H7 (cell line): ENCODE measurements at places on chromosomes 5 and 9. TPM values are rescaled to one million over a fixed set of nuclear protein-coding genes. Genes with fewer than 3 reads are reported as not detected.

The TMEM232 gene
- 0.67 and 1.0 TPM in 2 replicates for total RNA-seq

The SV2C gene
- under 0.01 TPM in 1 of 2 replicates, not detected in the other for total RNA-seq

The SLC36A3 gene
- total RNA-seq, result not detected in 2 replicates

The PNPLA7 gene
- 0.07 and 0.14 TPM in 2 replicates for total RNA-seq

The RMI1 gene
- 10.7 and 12.3 TPM in 2 replicates for total RNA-seq

The NTNG2 gene
- total RNA-seq, result 1.2 and 2.3 TPM in 2 replicates

The HSPB3 gene
- not detected in 2 replicates for total RNA-seq

The CREBRF gene
- total RNA-seq, result 8.7 and 18.1 TPM in 2 replicates

The ALDH1A1 gene
- 1.6 and 4.5 TPM in 2 replicates for total RNA-seq

The PCDHA9 gene
- total RNA-seq, result 0.03 TPM in 1 of 2 replicates, not detected in the other

The ATP10B gene
- total RNA-seq, result 0.03 TPM in 1 of 2 replicates, not detected in the other
